ENCODE measurements at places on chromosomes 1 and 21.

DNA sequence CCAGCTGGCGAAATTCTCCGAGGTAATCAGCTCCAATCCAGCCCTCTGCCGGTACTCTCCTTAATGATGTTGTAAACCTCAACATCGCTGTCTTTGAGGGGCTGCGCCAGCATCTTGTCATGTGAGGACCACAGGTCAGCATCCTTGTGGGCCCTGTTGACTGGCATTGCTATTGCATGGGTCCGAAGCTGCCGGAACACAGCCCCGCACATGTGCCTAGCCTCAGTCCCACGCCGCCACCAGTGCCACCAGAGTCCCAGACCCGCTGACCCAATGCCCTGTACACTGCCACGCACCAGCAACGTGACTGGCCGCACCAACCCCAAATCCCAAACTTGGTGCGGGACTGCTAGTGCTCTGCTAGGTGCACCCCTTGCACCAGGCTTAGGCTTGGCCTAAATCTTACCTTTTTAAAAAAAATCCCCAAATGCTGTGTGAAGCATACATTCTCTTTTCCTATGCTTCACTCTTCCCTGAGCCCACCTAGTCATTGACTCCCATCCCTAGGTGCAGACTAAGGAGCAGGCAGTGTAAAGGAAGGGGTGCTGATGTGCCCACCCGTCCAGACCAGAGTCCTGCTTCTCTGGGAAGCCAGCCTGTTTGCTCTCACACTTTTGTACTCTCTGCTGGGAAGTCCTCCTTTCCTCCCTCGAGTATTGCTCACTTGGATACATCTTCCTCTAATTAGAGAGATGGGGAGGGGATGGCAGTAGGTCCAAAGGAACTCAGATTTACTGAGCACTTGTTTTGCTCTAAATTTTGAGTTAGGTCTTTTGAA is 81.9 kb upstream of the ARTN start:
- no peak for DNase-seq

- DNase-seq, result no peak
These were observed 21.3 kb downstream of the ACTL8 start for GRCh38 chr1:17776426-17776825.

DNA sequence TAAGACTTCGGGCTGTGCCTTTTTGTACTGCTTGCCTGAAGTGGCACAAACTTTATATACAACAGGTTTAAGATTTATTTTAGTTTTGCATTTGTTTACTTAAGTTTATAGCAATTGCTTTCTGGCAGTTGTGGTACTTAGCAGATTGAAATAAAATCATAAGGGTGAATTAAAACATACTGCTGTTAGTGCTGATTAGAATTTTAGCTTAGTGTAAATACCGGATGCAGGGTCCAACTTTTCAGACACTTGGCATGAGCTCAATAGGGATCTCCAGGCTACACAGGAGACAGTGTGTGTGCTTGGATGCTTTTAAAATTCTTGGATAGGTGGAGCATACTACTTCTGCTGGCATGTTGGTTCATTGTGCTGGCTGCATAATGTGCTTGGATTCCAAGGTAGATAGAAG is 159.6 kb downstream of the NFIA start:
- no peak for DNase-seq

DNA sequence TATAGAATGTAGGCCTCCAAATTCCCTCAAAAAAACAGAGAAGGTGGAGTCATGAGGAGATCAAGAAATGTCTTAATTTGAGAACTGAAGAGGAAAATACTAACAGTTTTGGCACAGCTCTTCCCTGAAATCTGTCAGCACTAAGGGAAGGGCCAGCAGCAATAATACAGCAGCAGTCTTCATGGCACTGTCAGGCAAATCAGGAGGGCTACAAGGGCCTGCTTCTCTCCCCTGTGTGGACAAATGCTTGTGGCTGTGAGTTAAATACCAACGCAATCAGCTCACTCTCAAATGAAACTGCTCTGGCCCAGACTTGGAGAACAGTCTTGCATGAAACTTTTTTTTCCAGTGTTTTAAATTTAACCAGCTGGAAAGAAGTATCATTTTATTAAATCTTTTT is 20.5 kb upstream of the CNN3 start:
- DNase-seq, result no peak

DNA sequence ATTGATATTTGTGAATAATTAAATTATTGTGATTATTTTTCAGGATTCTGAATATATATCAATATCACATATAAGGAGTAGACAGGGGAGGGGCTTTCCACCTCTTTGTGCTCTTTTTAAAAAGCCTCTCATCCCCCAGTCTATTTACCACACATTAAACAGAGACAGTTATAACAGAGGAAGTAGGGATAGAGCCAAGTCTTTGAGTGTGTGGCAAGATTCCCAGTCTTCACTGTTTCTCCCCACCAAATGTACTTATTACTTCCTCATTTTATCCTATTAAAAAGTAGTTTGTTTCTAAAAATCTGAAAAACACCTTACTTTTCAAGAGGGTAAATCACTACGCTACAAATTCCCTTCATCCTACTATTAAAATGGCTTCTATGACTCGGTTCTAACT is 46.7 kb downstream of the EPS15 start:
- DNase-seq, result no peak

- DNase-seq, result no peak
These were observed at the start of gene KRTAP10-6 for GRCh38 chr21:44592446-44593311. Gene KRTAP10-6 (minus strand): TSS chr21:44592505. CDS start chr21:44592484, 21 bp downstream.

- no peak for DNase-seq
These were observed 9.0 kb downstream of the SLC9A1 start for GRCh38 chr1:27145934-27146354.

DNA sequence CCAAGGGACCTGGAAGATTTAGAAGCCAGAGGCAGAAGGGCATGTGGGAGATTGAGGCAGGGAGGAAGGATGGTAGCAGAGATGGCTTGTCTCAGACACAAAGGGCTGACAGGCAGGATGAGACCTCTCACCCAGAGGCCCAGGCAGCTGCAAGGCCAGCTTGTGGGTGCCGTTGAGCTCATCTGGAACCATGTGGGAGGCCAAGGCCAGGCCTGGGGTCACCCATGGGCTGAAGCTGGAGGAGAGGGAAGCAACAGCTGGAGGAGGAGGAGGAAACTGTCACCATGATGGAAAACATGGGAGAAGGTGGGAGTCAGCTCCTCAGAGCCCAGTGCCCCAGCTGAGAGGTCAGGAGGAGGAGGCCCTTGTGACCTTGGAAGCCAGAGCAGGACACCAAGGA is 6.4 kb downstream of the CRABP2 start:
- DNase-seq, result no peak

DNA sequence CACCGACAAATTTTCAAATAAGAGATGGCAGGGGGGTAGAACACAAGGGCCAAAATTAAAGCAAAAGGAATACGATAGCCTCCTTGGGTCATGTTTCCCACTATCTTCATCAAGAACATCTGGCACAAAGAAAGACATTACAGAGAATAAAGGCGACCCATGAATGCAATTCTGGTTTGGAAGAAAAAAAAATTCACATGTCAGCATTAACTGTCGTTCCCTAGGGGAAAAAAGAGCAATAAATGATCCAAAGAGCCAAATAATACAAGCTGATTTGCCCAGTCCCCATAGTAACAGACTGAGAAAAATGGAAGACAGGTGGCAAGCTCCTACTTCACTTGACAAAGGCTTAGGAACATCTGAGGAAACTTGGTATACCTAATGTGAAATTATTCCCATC is 4.5 kb downstream of the STIL start:
- no peak for DNase-seq
